ENCODE measurements at places on chromosomes 6 and 20. TPM values are rescaled to one million over a fixed set of nuclear protein-coding genes. Genes with fewer than 3 reads are reported as not detected.

CDYL gene
- 21.7 TPM for polyA plus RNA-seq

PTPRT gene
- not detected for polyA plus RNA-seq

PSMG4 gene
- 29.6 TPM for polyA plus RNA-seq

ABHD16B gene
- polyA plus RNA-seq: not detected

PRND gene
- 0.03 TPM for polyA plus RNA-seq

GSTA2 gene
- polyA plus RNA-seq: not detected

RHAG gene
- not detected for polyA plus RNA-seq

LPA gene
- polyA plus RNA-seq: not detected

PAQR8 gene
- polyA plus RNA-seq: 1.3 TPM

PLCB1 gene
- 0.07 TPM for polyA plus RNA-seq

BLCAP gene
- polyA plus RNA-seq: 68.1 TPM

ZBTB46 gene
- 0.16 TPM for polyA plus RNA-seq

GPX5 gene
- not detected for polyA plus RNA-seq

PAK1IP1 gene
- polyA plus RNA-seq: 4.2 TPM

EPB41L1 gene
- polyA plus RNA-seq: 0.12 TPM

SIRPB2 gene
- polyA plus RNA-seq: 0.85 TPM

HLA-DQA1 gene
- 486 TPM for polyA plus RNA-seq

OR5V1 gene
- not detected for polyA plus RNA-seq

FBXO9 gene
- 105 TPM for polyA plus RNA-seq

IL17F gene
- not detected for polyA plus RNA-seq

CLPSL2 gene
- polyA plus RNA-seq: not detected

POPDC3 gene
- not detected for polyA plus RNA-seq

BHLHE23 gene
- polyA plus RNA-seq: not detected

EYS gene
- polyA plus RNA-seq: not detected

DEFB125 gene
- not detected for polyA plus RNA-seq

SNAP25 gene
- polyA plus RNA-seq: not detected

RBM24 gene
- not detected for polyA plus RNA-seq

PPP1R16B gene
- polyA plus RNA-seq: 54.5 TPM

SLC22A7 gene
- polyA plus RNA-seq: not detected

MRAP2 gene
- polyA plus RNA-seq: not detected

DXO gene
- polyA plus RNA-seq: 150 TPM

ACSS1 gene
- 95.5 TPM for polyA plus RNA-seq

SNX5 gene
- 97.8 TPM for polyA plus RNA-seq

C20orf144 gene
- polyA plus RNA-seq: 0.27 TPM

FKBP5 gene
- 2.8 TPM for polyA plus RNA-seq

GPLD1 gene
- 1.9 TPM for polyA plus RNA-seq

PROKR2 gene
- polyA plus RNA-seq: not detected

TGM3 gene
- not detected for polyA plus RNA-seq

BNIP5 gene
- polyA plus RNA-seq: 0.09 TPM

ULBP1 gene
- 0.04 TPM for polyA plus RNA-seq

ADA gene
- polyA plus RNA-seq: 10.0 TPM

SLPI gene
- polyA plus RNA-seq: not detected

GLO1 gene
- 20.6 TPM for polyA plus RNA-seq

CD109 gene
- polyA plus RNA-seq: not detected

TMEM170B gene
- 1.1 TPM for polyA plus RNA-seq

TFAP2D gene
- polyA plus RNA-seq: not detected

XKR7 gene
- 0.12 TPM for polyA plus RNA-seq

OR2B6 gene
- not detected for polyA plus RNA-seq

TM9SF4 gene
- polyA plus RNA-seq: 27.7 TPM

IL17A gene
- not detected for polyA plus RNA-seq

PHACTR1 gene
- polyA plus RNA-seq: 180 TPM

CALHM6 gene
- polyA plus RNA-seq: 68.4 TPM

DACT2 gene
- polyA plus RNA-seq: not detected

KCNB1 gene
- not detected for polyA plus RNA-seq

Data from B cell (primary cell).